ENCODE measurements at places on chromosomes 7 and 10.

- no peak for DNase-seq
Measured at GRCh38 chr10:76010703-76011102, 579.3 kb downstream of the LRMDA start.

- no peak for DNase-seq
Measured at GRCh38 chr7:113504142-113504541, 385.8 kb upstream of the SMIM30 start.

GRCh38 chr7:21429021-21429420 is 1.1 kb downstream of the SP4 start:
- DNase-seq: no peak

DNA sequence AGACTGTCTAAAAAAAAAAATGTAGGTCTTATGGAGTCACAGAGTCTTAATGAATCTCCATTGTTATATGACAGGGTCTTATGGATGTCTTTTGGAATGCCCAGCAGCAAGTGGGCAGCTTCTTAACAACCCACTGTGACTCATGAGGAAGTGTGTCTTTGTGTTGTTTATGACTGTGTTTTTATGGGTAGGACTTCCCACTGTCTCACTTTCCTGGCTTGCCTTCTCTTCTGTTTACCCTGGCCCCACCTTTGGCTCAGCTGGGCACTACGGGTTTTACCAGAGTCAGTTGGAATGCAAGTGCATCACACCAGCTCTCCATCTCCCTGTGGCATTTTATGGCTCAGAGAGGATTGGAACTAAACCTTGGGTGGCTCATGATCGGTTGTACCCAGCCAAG is 580.5 kb downstream of the AUTS2 start:
- DNase-seq: peak; percentile 62

- no peak for DNase-seq
Measured at GRCh38 chr7:132485600-132486273, 90.5 kb downstream of the PLXNA4 start.

GRCh38 chr10:43160046-43160920 is 22.0 kb downstream of the CSGALNACT2 start:
- peak; percentile 90 for DNase-seq

DNA sequence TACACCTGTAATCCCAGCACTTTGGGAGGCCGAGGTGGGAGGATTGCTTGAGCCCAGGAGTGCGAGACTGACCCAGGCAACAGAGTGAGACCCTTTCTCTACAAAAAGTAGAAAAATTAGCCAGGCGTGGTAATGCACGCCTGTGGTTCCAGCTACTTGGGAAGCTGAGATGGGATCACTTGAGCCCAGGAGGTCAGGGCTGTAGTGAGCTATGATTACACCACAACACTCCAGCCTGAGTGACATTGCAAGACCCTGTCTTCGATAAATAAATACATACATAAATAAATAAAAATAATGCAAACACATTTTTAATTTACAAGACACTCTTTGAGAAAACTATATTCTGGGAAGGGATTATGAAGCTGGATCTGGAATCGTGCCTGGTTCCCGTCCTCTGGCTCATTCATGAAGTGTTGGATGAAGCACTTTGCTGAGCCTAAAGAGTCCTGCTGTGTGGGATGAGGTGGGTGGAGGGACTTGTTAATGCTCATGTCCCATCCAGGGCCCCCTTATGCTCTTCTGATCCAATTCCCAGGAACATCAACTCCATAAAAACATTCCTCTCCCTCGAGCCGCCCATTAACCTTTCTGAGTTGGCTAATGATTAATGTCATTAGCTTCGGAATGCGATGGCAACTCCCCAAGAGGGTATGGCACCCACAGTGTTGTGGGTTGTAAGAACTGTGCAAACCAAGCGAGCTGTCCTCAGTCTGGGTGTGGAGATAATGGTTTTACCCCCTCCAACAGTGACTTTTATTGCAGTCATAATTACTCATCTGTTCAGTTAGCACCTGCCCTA is 236.3 kb downstream of the BAMBI start:
- no peak for DNase-seq

- no peak for DNase-seq
Measured at GRCh38 chr7:123864966-123865365, 20.0 kb downstream of the HYAL4 start.

GRCh38 chr10:99661377-99661763 is 2.1 kb downstream of the ENTPD7 start:
- peak; percentile 35 for DNase-seq

- DNase-seq: no peak
Measured at GRCh38 chr7:138519061-138519798, 59.2 kb downstream of the TRIM24 start.

GRCh38 chr7:55265836-55266642 is 99.1 kb upstream of the LANCL2 start:
- no peak for DNase-seq

GRCh38 chr7:3198316-3198715 is 102.7 kb upstream of the SDK1 start:
- no peak for DNase-seq

GRCh38 chr10:22053048-22053447 is 49.5 kb upstream of the DNAJC1 start:
- DNase-seq: no peak

DNA sequence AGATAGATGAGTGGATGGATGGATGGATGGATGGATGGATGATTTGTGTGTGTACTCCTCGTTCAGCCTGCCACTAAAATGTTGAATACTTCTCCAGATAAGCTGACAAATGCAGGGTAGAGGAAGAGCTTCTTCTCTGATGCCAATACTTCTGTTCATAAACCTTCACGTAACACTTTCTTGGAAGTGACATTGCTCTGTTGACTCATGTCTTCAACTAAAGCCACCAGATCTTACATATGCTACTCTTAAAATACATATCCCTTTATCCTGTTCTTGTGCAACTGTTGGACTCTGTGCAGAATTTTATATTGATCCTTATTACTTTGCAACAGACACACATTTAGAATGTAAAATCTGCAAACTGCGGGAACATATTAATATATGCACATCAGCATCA is 26.9 kb downstream of the PIK3AP1 start:
- no peak for DNase-seq

- DNase-seq: no peak
Measured at GRCh38 chr10:35306852-35307251, 29.5 kb upstream of the CCNY start.

DNA sequence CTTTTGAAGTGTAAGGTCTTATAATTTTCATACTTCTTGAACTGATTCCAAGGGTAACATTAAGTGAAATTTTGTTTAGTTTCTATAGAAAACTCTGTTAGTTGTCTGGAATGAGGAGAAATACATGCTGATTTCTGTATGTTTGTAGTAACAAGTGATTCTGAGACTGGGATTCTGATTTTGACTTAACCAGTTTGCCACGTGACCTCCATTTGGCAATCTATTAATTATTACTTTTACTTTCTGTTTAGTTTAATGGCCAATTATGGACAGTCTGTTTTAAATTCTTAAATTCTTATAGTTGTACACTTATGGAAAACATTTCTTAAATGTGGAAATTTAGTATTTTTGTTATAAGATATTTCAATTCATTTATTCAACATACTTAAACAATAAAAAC is 163.1 kb downstream of the ADK start:
- DNase-seq: peak; percentile 27

DNA sequence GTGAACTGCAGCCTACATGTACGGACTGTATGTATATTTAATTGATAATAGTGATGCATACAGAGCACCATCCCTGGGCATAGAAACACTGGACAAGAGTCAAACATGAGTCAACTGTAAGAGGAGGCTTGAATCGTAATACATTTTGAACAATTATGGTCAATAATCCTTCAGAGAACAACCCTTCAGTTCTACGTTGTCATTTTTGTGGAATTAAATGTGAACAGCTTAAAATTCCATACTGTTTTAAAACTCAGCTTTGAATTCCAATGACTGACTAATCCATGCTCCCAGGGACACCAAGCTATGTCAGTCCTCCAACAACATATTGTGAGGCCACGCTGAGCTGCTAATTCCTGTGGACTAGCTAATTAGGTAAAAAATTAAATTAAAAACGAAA is 41.5 kb upstream of the KMT2E start:
- no peak for DNase-seq

DNA sequence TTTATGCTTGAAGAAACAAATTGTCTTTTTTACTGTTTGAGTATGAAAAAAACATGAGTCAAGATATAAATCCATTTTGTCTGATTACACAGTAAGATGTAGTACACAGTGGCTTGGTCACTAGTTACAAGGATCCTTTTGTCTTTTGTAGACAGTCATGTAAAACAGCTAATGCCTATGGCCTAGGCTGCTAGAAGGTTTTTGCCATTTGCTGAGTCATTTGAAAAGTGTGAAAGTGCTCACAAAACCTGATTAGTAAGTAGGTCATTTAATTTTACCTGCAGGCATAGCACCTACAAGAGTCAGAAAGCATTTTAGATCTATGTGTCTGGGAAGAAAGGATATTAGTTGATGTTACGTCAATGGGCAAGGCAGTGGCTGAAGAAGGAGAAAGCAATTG is 819.4 kb downstream of the MAGI2 start:
- DNase-seq: no peak

DNA sequence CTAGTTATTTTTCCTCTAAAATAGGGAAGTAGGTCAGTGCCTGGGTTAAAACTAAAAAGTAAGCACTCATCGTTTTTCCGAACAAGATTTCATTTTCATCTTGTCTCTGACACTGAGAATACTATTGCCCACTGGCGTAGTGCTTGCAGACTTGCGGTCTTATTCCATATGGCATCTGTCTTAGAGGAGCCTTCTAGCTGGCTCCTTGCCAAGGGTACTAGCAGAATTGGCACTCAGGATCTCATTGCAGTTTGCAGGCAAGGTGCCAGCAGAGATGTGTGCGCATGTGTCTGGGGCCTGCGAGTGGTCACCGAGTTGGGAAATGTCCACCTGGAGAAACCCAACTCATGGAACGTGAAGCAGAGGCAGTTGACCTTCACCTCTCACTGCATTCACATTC is 143.4 kb downstream of the CELF2 start:
- peak; percentile 70 for DNase-seq

- no peak for DNase-seq
Measured at GRCh38 chr10:110609605-110610004, 34.5 kb upstream of the RBM20 start.

DNA sequence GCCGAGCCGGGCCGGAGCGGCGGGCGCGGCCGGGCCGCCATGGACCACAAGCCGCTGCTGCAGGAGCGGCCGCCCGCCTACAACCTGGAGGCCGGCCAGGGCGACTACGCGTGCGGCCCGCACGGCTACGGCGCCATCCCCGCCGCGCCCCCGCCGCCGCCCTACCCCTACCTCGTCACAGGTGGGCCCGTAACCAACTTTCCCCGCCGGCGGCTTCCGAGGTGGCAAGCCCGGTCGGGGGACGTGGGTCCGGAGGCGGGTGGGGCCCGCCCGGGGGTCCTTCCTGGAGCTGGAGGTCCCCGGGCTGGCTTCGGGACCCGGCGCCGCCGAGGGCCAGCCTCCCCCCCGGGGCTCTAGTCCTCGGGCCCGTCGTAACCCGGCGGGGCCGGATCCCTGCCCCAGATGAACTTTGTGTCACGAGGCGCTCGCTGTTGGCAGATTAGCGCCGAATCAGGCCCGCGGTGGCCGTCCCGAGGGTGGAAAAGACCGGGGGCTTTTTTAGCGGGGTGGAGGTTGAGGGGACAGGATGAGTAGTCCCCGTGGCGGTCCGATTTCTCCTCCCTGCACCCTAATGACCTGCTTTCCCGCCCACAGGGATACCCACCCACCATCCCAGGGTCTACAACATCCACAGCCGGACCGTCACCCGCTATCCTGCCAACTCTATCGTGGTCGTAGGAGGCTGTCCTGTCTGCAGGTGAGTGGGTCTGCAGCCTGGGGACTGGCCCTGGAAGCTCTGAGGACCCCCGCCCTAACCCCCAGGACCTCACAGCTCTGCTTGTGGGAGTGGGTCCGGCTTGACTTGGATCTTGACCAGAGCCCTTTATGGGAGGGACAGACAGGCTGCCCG is 496 bp downstream of the BRI3 start:
- DNase-seq: peak; percentile 43

DNA sequence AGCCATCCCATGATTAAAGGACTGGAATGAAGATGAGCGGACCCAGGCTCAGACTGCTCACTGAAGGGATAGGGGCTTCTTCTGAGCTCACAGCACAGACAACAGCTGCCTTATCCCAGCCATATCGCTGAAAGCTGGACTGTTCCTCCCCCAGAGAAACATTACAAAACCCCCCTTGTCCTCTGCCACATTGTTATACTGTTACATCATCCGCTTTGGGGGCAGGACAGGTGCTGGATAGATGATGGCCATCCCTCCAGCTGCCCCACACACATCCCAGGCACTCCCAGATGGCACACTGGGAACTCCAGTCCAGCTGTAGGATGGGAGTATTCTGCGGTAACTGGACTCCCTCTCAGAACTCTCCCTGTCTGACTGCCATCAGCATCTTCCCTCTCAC is 58.7 kb upstream of the BTRC start:
- no peak for DNase-seq

- peak; percentile 84 for DNase-seq
Measured at GRCh38 chr10:50260791-50261281, 9.5 kb upstream of the ASAH2 start.

- no peak for DNase-seq
Measured at GRCh38 chr7:133436014-133436428, 183.1 kb downstream of the EXOC4 start.

DNA sequence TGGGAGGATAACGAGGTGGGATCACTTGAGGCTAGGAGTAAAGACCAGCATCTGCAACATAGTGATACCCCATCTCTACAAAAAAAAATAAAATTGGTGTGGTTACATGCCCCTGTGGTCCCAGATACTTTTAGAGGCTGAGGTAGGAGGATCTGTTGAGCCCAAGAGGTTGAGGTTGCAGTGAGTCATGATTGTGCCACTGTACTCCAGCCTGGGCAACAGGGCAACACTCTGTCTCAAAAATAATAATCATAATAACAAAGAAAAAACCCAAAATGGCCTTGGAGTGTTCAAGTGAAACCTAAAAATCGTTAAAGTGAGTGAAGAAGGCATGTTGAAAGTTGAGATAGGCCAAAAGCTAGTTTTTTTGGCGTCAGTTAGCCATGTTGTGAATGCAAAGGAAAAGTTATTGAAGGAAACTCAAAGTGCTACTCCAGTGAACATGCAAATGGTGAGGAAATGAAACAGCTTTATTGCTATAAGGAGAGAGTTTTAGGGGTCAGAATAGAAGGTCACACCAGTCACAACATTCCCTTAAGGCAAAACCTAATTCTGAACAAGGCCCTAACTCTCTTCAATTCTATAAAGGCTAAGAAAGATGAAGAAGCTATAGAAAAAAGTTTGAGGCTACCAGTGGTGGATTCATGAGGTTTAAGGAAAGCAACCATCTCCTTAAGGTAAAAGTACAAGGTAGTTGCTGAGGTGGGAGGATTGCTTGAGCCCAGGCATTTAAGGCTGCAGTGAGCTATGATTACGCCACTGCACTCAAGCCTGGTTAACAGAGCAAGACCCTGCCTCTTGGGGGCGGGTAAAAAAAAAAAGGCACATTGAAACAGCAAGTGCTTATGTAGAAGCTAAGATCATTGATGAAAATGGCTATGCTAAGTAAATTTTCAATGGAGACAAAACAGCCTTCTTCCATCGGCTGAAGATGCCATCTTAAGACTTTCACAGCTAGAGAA is 45.4 kb upstream of the STOX1 start:
- DNase-seq: no peak

GRCh38 chr10:63920926-63921325 is 399.7 kb downstream of the REEP3 start:
- no peak for DNase-seq

GRCh38 chr7:151699147-151699927 is 177.6 kb downstream of the PRKAG2 start:
- no peak for DNase-seq

- DNase-seq: no peak
Measured at GRCh38 chr7:79833616-79834015, 301.0 kb upstream of the GNAI1 start.

- DNase-seq: no peak
Measured at GRCh38 chr7:112012242-112012641, 194.0 kb downstream of the DOCK4 start.

Measured in suppressor macrophage treated with lipopolysaccharide for 4 hours (primary cell).